Activated gamma-delta T cell treated with anti-CD3 and anti-CD28 coated beads, Interleukin-2, amount 50 U/mL, for 16 hours (primary cell): ENCODE measurements at places on chromosomes 7 and 10.

DNA sequence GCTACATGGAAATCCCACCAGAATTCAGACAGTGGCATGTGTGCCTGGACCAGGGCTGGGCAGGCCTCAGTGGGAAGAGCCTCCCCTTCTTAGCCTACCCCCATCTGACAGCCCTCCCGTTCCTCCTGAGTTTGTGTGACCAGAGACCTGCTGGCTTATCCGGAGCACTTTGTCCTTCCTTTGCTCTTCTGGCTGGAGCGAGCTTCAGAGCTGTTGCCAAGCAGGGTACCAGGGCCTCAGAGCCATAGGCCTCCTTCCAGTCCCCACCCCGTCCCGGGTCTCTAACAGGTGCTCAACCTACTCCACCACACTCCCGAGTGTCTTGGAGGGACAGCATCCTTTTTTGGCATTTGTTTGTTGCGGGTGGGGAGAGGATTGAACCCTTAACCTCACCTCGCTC is 26.5 kb upstream of the TRIM8 start:
- DNase-seq = no peak

- no peak for DNase-seq
Observed at GRCh38 chr7:39937366-39938153, 12.5 kb upstream of the CDK13 start.

GRCh38 chr10:116766241-116766827 is 24.0 kb upstream of the HSPA12A start:
- DNase-seq = no peak

DNA sequence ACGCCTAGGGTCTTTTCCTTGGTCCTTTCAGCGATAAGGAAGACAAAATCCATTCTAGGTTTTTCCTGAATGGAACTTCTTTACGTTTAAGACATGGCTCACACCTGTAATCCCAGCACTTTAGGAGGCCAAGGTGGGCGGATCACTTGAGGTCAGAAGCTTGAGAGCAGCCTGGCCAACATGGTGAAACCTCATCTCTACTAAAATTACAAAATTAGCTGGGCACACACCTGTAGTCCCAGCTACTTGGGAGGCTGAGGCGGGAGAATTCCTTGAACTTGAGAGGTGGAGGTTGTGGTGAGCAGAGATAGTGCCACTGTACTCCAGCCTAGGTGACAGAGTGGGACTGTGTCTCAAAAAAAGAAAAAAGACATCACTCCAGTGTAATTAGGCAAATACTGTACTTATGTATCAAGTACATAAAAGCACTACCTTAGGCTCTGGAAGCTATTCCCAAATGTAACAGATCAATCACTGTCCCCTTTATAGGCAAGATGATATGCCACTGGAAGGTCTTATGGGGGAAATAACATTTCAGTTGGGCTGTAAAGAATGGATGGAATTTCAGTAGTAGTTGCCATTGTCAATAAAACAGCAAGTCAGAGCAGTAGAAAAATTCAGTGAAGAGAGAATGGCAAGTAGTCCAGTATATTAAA is 5.7 kb downstream of the STK17A start:
- DNase-seq = no peak

- DNase-seq = no peak
Observed at GRCh38 chr7:50265968-50266634, 38.4 kb upstream of the IKZF1 start.

DNA sequence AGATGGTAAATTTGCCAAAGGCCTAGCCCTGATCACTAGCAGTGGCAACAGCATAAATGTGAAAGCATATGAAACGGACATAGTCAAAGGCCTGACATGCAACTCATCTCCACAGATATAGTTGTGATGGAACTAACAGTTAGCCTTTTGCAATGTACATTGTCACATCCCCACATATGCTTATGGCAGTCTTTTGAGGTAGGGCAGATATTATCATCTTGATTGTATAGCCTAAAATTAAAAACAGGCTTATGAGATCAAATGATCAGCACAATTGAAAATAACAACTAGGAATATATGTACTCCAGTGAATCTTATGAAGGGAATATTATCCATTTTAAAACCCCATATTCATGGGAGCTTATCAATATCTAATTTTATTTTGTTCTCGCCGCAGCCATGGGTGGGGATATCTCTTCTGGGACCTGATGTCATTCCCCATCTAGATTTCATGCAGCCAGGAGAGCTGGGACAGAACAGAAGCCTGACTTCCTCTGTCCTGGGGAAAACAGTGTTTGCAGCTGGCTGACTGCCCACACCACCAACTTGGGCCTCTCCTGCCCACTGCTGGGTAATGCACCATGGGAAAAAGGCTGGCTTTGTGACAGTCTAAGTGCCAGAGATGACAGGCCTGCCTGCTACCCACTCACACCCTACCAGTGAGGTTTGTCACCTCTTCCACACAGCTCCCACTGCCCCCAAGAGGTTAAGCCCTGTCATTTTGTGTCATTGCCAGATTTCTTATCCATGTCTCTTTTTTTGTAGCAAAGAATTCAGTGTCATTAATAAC is 180.2 kb upstream of the FZD1 start:
- DNase-seq = no peak

DNA sequence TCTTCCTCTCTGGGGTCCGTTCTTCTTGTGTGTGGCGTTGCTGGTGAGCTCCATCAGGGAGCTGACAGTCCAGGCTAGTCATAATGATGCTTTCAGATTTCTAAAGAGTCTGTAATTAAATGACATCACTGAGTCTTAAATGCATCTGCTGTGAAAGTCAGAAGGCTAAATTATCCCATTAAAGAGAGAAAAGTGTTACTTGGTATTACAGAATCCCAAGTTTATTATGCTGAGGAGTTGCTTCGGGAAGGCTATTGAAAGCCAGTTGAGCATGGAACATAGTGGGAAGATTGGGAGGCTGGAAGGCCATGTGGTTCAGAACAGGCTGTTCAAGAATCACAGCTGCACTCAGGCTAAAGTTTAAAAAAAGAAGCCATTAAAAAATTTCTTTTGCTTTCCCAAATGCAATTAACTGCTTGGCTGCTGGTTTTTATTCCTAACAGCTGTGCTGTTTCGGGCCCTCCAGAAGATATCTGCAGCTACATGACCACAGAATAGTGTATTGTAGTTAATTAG is 342.6 kb upstream of the LRGUK start:
- DNase-seq = no peak

DNA sequence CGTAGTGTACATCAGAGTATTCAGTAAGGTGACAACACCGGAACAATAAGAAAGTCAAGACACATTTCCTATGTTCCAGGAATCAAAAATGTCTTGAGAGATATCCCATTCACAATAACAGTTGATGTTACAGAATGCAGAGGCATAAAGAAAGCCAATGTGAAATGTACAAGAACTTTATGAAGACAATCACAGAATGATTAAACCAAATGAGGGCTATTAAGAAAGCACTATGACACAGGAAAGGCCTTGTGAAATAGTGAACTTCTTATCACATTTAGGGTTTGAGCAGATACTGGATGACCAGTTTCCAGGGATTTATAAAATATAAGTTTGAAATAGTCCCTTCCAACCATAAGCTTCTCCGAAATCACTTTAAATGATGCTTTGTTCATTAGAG is 52.7 kb downstream of the VWDE start:
- no peak for DNase-seq

DNA sequence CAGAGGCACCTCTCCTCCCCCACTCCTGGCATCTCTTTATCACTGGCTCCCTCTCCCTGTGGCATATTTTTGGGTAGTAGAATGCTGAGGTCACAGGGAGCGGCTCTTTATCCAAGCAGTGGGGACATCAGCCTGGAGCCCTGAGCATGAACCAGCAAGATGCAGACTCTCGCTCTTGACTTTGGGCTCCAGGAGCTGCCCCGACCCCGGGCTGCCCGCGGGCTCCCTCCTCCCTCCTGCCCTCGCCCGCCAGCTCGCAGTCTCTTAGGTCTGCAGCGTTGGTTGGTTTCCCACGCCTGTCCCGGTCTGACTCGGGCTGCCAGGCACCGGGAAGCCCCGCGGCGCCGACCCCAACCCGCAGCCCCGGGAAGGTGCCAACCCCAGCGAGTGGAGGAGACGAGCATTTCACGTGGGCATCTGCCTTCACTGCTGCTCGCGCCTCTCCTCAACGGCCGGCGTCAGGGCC is 1.3 kb downstream of the INSYN2A start:
- DNase-seq = no peak

DNA sequence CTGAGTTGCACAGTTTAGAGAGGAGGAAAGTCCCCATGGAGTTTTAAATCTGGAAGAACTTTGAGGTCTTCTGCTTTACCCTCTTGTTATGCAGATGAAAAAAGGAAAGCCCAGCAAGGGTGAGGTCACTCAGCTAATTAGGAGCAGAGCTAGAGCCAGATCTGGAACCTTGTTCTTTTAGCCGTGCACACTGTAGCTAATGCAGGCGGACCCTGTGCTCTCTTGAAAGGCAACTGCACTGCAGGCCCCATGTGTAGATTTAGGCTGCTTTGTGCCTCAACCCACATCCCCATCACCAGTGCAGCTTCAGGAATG is 63.4 kb downstream of the SYPL1 start:
- no peak for DNase-seq

DNA sequence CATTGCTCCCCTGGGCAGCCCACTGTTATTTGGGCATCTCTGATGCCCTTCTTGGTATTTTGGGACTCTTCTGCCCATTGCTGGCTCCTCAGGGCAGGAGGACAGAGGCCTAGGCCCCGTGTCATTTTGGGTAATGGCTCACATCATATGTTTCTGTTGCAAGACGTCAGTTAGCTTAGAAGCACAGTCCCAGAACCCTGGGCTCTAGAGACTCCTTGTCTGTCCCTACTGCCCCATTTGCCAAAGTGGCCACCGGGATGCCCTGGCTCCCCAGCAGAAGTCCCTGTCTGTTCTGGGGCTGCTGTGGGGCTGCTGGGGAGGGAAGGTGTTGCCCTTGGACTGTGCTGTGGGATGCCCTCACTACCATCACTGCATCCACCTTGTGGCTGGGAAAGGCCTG is 48.8 kb downstream of the ADCYAP1R1 start:
- DNase-seq = no peak

- no peak for DNase-seq
Observed at GRCh38 chr10:117259279-117259678, 18.4 kb downstream of the SLC18A2 start.

GRCh38 chr10:133295426-133296320 is 13.0 kb downstream of the TUBGCP2 start:
- no peak for DNase-seq

GRCh38 chr7:107560898-107561516 is 2.7 kb downstream of the COG5 start:
- DNase-seq = no peak

GRCh38 chr7:42883950-42884349 is 27.9 kb downstream of the C7orf25 start:
- no peak for DNase-seq

- DNase-seq = no peak
Observed at GRCh38 chr7:69610374-69611084, 12.3 kb downstream of the AUTS2 start.

DNA sequence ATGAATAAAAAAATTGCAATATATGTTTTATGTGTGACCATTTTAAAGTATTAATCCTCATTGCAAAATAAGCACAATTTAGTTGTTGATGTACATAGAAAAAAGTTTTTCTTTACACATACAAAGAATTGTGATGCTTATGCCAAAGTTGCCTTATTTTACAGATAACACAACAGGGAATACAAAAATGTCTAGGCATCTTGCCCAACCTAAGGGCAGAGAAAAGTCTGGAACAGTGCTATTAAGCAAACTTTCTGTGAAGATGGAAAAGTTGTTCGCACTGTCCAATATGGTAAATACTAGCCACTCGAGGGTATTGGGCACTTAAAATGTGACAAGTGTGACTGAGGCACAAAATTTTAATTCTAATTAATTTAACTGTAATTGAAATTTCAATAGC is 190.2 kb upstream of the HGF start:
- DNase-seq = no peak

DNA sequence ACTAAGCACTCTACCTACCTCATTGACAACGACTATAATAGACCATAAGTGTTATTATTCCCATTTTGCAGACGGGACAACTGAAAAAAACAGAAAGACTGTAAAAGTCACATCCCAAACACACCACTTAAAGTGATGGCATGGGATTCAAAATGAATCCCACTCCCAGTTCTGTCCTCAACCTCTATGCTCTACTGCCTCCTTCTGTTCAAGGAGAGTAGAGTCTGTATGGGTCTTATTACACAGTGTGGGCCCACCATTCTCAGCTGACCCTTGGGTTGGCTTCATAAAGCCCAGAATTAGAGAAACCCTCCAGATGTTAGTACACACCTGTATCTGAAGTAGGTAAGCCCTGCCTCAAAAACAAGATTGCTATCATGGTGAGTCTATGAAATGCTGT is 102.2 kb downstream of the GRM8 start:
- no peak for DNase-seq
